Glomerular endothelial cell (primary cell): ENCODE measurements at places on chromosomes 1 and 21.

- DNase-seq = no peak
Observed at GRCh38 chr1:239456788-239457187, 70.4 kb downstream of the CHRM3 start.

- DNase-seq = no peak
Observed at GRCh38 chr1:36160949-36161485, 5.1 kb downstream of the MAP7D1 start.

DNA sequence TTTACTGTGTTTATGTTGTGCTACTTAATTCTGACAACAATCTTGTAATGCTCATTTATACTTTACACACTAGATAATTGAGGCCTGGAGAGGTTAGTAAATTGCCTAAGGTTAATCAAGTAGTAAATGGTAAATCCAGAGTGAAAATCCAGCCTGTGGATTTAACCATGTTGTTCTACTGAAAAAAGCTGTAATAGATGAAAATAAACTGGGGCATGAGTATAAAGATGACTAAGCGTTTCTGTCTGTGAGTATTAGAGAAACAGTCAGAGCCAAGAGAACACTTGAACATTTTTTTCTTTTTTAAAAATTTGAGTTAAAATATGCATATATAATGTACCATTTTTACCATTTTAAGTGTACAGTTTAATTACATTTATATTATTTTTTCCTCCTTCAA is 47.9 kb upstream of the LEPR start:
- no peak for DNase-seq

- no peak for DNase-seq
Observed at GRCh38 chr21:45889961-45890360, 91.6 kb upstream of the COL6A1 start.

GRCh38 chr1:19445417-19446342 is 39.7 kb downstream of the CAPZB start:
- DNase-seq = no peak

DNA sequence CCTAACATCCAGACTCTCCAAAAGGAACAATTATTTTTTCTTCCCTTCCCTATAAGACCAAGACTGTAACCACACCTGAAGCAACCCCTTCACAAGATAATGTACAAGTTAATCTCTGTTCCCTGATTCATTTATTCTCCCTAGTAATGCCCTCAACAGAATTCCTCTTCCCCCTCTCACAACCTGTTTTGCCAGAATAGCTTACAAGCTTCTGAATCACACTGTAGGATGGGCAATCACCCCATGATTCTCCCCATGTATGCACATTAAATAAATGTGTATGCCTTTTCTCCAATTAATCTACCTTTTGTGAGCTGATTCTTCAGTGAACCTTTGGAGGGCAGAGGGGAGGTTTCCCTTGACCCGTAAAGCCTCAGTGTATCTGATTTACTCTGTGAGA is 20.9 kb upstream of the RNF11 start:
- no peak for DNase-seq
